ENCODE measurements at places on chromosomes 3 and 15. TPM values are rescaled to one million over a fixed set of nuclear protein-coding genes. Genes with fewer than 3 reads are reported as not detected.

DNA sequence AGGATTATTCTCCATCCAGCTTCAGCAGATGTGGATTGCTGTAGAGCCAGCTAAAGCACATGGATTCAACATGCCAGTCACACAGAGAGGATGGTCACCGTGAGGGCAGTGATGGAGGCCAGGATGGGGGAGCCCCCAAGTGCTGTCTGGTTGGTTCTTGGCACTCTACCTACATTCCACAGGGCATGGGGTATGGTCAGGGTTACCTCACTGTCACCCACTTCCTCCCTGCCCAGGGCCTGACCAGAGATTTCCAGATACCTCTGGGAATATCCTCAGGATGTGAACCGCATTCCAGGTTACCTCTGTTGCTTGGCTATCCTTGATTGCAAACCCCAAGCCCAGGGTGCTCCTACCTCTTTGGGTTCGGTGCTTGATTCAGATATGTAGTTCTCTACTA lies 147.3 kb upstream of the TRIM42 start:
- DNase-seq: no peak

GRCh38 chr3:126288314-126288713 lies 68.9 kb downstream of the KLF15 start:
- no peak for DNase-seq

- DNase-seq: no peak
These were observed 34.0 kb downstream of the PCSK6 start for GRCh38 chr15:101455291-101456025.

SCN5A gene
- total RNA-seq: 163 TPM

NLGN1 gene
- total RNA-seq: 8.0 TPM

- no peak for DNase-seq
These were observed 13.8 kb downstream of the RIOX2 start for GRCh38 chr3:97958396-97958795.

C3orf18 gene
- 48.4 TPM for total RNA-seq

DCP1A gene
- total RNA-seq: 17.7 TPM

TRPC1 gene
- 9.2 TPM for total RNA-seq

CYP1A1 gene
- 0.32 TPM for total RNA-seq

DNA sequence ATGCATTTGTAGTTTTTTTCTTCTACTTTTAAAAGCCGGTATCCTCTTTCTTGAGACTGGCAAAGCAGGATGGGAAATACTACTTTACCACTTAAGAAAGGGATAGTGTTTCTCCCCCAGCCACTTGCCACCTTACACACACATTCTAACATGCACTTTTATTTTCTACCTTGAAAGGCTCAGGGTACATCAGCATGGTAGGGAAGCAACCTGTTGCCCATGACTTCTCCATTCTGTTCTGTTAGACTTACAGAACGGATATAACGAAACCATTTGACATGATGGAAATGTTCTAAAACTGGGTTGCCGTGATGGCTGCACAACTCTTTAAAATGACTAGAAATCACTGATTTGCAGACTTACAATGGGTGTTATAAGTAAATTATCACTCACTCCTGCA lies 405.5 kb downstream of the SHQ1 start:
- no peak for DNase-seq

DNA sequence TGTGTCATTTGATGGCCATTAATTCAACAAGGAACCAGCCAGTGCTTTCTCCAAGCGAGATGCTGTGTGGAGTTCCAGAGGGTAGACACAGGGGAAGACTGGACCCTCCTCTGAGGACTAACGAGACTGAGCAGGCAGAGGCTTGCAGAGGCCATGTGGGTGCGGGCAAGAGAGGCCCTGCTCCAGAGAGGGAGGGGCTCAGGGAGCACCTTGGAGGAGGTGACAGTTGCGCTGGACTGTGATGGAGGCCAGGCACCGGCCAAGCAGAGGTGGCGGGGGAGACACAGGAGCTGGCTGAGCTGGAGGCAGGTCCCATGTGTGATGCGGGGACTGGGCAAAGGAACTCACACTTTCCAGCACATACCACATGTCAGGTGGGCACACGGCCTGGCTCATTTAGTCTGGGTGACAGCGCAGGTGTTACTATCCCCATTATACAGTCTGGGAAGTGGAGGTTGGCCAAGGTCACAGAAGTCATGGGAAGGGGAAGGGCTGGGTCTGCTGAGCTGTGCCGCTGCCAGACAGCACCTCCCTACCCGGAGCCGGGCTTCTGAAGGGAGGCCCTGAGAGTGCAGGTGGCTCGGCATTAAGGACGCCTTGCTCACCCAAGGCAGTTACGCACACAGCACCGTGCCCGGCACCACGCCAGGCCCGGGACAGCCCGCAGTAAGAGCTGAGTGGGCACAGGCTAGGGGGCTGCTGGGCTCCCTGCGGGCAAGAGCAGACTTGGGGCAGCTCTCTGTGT lies 3.7 kb downstream of the MELTF start:
- no peak for DNase-seq

- DNase-seq: no peak
These were observed 22.6 kb downstream of the ZNF80 start for GRCh38 chr3:114214542-114215341.

DNA sequence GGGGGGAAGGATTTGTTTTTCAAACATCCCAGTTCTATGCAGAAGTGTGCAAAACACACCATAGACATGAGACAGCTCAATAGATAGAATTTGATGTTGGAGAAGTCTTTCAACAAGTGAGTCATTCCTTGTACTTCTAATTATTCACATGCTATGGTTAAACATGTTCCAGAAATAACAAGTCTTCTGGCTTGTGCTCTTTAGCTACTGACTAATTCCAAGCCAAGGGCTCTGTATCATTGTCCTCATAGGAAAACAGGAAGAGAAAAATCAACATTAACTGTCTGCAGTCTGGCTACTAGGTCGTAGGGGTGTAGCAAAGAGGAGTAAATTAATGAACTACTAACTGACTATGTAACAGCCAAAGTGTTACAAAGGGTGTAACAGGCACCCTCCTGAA lies 25.8 kb downstream of the LDHAL6B start:
- DNase-seq: no peak

KBTBD12 gene
- total RNA-seq: 29.7 TPM

GRCh38 chr3:41188306-41188705 lies 11.0 kb upstream of the CTNNB1 start:
- no peak for DNase-seq

GRCh38 chr3:89303701-89304100 lies 196.3 kb downstream of the EPHA3 start:
- DNase-seq: no peak

GRCh38 chr3:148937467-148938255 lies 53.7 kb upstream of the GYG1 start:
- DNase-seq: no peak

DNA sequence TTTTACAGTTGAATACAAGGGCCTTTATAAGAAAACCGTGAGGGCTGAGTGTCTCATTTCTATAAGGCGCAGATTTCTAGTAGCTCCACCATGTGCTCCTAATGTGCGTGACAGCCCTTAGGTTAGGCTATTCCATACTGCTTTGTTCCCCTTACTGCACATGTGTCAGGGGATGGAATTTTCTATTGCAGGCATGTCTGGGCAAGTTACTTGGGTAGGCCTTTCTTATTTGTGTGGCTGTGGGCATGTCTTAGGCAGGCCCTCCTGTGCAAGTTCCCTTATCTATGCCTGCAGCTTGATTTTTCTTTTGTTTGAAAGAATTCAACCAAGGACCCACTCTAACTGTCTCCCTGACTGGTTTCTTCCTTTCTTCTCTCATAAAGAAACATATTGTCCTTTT lies 434.2 kb upstream of the CNTN3 start:
- no peak for DNase-seq

- DNase-seq: no peak
These were observed 172.6 kb downstream of the FMN1 start for GRCh38 chr15:33021806-33022389.

- no peak for DNase-seq
These were observed 19.0 kb downstream of the EDC3 start for GRCh38 chr15:74676801-74677200.

DNA sequence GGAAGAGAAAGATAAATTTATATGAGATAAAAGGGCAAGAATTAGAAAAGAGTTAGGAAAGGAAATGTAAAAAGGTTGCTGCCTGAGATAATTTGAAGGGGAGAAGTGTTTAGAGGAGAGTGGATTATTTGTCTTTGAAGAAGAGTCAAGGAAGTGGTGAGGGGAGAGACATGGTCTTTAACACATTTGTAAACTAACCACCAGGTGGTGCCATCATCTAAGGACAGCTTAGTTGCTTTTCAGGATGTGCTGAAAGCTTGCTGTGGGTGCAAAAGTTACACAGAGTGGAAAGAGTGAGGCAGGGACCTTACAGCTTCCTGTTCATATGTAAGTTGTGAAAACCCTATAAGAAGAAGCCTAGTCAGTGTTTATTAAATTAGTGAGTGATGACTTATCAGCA lies 114.1 kb upstream of the DNAJC19 start:
- no peak for DNase-seq

DNA sequence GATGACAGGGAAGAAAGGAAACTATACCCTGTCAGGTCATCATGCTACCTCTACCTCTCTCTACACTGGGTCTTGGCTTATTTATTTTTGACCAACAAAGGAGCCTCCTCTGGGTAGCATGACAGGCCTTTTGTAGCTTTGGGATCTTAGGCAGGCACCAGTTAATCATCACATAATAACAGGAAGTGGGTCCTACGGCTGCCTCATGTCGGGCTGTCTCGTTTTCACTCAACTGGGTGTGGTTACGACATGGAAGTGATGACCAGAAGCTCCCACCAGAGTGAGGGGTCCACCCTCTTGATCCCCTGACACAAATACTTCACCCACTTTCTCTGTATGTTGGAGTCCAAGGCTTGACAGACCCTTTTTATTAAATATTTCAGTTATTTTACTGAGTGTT lies 105.3 kb downstream of the CD47 start:
- no peak for DNase-seq

All from Right ventricle myocardium inferior (tissue), 1 donor.